ENCODE measurements at places on chromosomes 3 and 15.

- no peak for DNase-seq
These were observed 25.1 kb upstream of the UTS2B start for GRCh38 chr3:191355406-191355805.

- DNase-seq: no peak
These were observed 126.5 kb upstream of the DLG1 start for GRCh38 chr3:197424674-197425484.

DNA sequence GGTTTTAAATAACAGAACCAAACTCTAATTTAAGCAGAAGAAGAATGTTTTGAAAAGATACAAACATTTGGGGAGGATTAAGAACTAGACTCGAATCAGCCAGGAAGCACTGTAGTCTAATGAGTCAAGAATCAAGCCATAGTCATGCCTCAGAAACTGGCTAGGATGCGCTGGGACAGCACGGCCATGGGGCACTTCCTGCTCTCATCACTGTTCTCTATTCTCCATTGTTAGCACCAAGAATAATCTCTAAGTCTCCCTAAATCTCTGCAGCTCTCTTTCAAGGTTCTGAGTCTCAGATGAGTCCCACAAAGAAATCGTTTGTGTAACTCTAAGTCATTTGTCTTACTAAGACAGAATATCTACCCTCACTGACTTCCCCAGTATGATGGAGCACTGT is 399.0 kb upstream of the KCNMB2 start:
- DNase-seq: no peak

- DNase-seq: no peak
These were observed 25.5 kb downstream of the ABTB1 start for GRCh38 chr3:127698286-127698685.

- DNase-seq: no peak
These were observed 5.2 kb downstream of the GLB1 start for GRCh38 chr3:33091746-33092145.

DNA sequence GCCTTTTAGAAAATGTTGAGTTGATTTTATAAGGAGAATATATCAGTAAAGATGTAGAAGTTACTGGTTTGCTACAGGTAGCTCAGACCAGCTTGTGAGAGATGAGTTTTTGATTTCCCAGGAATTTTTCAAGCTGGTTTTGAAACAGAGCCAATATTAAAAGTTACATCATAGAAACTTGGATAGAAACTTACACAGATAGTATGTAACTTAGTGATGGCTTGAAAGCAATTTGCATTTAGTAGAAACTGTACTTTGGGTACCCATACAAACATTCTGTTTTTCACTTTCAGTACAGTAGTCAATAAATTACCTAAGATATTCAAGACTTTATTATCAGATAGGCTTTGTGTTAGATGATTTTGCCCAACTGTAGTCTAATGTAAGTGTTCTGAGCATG is 93.4 kb downstream of the RBMS3 start:
- DNase-seq: no peak

DNA sequence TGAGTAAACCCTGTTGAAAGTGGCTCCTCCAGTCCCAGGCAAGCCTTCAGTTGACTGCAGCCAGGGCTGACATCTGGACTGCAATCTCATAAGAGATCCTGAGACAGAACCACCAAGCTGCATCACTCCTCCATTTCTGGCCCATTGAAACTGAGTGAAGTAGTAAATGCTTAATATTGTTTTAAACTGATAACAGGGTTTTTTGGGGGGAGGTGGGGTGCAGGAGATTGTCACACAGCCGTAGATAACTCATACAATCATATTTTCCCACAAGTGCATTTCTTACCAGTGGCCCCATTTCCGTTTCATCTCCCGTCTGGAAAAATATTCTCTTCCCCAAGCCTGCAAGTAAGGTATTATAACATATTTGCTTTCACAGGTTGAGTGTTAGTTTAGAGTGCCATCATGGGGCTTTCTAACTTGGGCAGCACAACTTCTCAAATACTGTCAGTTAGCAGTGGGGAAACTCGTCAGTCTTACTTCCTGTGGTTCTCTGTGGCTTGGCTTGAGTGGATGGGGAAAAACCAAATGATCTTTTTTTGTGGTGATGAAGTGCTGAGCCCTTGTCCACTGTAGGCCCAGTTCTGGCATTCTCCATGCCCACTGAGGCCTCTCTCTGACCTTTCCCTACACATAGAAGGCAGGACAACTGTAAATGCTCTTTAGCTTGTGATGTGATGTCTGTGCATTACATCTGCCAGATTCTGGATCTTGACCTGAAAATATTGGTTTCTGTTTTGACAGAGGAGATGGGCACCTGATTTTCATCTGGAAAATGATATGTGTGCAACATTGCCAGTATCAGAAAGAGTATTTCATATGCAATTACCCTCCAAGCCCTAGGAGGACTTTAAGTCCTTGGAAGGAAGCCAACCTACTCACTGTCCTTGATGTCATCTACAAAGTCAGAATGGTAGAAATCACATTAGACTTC is 90.1 kb upstream of the BHLHE40 start:
- no peak for DNase-seq

DNA sequence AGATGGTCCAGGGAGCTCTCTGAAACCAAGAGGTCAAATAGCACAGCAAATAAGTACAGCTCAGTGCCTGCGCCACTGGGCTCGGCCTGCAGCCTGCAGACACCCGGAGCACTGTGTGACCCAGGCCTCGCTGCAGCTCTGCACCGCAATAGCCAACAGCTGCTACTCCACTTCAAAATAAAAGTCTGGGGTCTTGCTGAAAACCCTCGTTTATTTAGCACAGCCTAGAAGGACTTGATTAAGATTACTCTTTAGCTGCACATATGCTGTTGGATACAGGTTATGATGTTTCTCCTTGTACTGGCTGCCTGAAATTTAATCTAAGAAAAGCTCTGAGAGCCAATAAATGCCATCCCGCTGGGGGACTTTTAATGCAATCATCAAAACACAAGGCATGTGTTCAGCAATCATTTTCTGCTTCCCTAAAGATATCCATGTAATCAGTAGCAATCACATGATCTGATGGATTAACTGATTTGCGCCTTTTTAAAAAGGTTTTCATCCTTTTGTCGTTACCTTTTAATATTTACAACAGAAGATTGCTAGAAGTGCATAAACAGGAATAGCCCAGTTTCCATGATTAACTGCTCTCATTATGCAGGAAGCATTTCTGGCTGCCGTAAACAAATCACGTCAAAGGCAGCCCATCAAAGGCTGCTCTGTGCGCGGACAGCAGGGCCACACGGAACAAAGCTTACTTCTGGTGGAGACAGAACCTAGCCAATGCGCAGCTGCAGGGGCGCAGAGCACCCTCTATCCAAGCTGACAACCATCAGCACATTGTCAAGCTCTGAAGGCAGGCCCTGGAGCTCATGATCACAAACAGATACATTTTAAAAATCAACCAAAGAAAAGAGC is 58.8 kb downstream of the CLASP2 start:
- DNase-seq: peak; percentile 65

DNA sequence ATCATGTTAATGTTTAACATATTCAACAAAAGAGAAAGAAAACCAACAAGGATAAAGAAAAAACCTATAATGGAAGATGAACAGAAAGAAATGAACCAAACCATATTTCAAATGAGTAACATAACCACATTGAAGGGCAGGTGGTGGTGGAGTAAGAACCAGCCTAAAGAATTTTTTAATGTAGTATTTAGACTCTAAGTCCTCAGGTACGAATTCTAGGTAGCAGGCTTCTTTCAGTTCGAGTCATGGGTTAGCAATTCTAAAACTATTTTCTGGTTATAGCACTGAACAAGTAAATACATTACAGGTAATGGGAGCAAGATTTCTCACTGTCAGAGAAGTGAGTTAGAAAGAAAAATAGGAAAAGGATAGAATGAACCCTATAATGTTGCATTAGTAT is 24.4 kb downstream of the DCBLD2 start:
- DNase-seq: no peak

- DNase-seq: no peak
These were observed 59.5 kb upstream of the NDUFB4 start for GRCh38 chr3:120536642-120537041.

DNA sequence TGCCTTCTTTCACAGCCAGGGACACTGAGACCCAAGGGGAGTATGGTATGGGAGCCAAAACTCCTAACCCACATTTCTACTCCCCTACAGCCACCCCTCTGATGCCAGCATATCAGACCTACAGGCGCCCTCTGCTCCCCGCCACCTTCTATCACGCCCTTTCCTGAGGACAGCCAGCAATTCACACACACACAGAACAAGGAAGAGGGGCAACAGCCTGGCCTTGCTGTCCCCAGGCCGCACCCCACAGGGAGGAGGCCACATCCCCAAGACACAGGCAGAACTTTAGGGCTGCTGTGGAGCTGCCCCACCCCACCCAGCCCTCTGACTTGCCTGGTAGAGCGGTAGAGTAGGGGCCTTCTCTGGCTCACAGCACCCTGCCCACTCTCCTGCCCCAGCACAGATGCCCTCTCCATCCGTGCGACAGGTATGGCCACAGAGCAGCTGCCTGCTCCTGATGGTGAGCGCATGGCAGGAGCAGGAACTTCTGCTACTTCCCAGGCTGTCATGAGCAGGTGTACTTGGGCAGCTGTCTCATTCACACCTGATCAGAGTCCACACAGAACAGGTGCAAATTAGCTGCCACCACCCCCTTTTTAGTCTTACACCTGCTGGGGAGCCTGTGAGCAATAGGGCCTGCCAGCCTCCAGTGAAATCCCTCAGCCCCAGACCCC is 33.4 kb downstream of the CCDC33 start:
- DNase-seq: no peak

- DNase-seq: no peak
These were observed 29.1 kb downstream of the CADM2 start for GRCh38 chr3:84987706-84988504.

GRCh38 chr3:122799322-122799721 is 4.5 kb downstream of the SLC49A4 start:
- no peak for DNase-seq

DNA sequence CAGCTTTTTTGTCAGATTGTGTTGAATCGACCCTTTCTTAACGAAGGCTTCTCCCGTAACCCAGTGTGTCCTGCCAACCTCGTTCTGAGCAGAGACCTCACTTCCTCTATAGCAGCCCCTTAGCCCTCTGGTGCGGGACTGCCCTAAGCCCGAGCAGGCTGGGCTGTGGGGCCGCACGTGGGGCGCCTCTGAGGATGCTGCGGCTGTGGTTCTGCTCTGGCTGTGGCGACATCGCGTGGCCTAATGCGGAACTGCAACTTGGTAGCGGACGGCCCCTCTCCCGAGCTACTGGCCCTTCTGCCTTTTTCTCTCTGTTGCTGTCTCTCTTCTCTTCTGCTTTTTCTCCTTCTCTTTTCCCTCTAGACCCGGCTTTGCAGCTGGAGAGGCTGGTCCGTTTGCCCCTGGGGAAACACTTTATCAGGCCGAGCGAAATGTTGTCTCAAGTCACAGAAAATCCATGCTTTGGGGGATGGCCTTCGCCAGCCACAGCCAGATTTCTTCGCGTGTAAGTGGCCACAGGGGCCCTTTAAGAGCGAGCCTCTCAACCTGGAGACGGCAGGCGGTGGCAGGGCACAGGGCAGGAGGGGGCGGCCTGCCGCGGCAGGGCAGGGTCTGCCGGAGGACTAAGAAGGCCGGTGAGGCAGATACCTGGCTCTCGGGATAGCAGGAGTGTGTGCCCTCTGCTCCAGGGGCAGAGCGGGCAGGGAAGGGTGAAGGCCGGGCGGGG is 19.4 kb upstream of the KIF23 start:
- peak; percentile 77 for DNase-seq

- no peak for DNase-seq
These were observed 69.8 kb downstream of the FGF7 start for GRCh38 chr15:49492830-49493229.

DNA sequence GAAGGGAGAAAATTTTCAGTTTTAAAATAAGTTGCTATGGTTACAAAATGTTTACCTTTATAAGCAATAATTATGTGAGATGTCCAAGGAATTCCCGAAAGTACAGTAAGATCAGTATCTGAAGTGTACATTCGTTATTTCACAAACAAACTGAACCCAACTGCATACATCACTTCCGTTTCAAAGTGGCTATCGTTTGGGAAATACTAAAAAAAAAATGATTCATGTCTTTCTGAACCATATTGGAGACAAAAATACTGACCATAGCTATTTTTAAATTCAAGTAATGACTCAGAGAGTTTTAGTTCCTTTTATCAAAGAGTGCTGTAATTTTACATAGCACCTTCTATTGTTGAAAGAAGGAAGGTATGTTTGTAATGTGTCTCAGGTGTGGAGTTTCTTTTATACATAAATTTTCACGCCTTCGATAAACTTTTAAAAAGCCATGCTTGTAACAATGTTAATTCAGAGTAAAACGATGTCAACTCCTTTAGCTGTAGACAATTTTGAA is 8.0 kb upstream of the ANKRD28 start:
- no peak for DNase-seq

- DNase-seq: no peak
These were observed 88.3 kb upstream of the ACP3 start for GRCh38 chr3:132228923-132229322.

- peak; percentile 18 for DNase-seq
These were observed 48.9 kb upstream of the STRIT1 start for GRCh38 chr3:155342344-155342743.

DNA sequence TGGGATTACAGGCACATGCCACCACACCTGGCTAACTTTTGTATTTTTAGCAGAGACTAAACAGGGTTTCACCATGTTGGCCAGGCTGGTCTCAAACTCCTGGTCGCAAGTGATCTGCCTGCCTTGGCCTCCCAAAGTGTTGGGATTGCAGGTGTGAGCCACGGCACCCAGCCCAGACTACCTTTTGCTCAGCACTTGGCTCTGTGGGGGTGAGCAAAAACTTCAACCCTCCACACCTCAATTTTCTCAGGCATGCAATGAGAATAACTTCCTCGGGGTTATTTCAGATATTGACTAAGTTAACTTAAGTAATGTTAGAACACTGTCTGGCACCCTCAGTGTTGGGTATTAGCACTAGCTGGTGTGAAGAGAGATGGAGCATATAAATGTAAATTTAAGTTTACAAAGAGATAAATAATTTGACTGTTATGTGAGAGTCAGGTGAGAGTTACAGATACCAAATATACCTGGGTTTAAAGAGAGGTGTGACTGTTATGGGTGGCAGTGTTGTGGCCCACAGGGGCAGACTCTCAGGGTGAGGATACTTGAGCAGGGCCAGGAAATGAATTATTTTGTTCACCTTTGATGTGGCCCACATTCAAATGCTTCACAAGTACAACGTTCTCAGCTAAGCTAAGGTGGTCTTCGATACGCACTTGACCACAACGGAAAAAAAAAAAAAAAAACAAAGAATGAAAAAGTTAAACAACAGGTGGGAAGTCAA is 29.0 kb downstream of the CPOX start:
- no peak for DNase-seq

GRCh38 chr3:14730703-14731382 is 55.9 kb downstream of the C3orf20 start:
- DNase-seq: no peak

- no peak for DNase-seq
These were observed 17.8 kb upstream of the CP start for GRCh38 chr3:149239357-149239936.

DNA sequence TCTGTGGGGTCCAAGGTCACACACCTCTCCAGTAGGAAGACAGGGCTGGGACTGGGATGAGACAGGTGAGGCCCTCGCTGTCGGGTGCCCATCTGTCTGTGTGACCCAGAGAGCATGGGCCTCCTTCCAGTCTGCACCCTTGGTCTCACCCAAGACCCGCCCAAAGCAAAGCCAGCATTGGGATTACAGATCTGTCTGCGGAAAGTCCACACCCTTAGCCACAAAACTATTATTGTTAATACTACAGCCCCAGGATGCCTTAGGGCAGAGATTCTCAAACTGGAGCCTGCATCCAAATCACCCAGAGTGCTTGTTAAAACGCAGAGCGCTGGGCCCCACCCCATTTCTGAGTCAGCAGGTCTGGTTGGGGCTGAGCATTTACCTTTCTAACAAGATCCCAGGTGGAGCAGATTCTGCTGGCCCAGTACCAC is 58.5 kb upstream of the ZNF148 start:
- DNase-seq: no peak
